NT2/D1 (cell line): ENCODE measurements at places on chromosomes 5 and 9.

GRCh38 chr5:6442333-6442732 lies 6.3 kb upstream of the UBE2QL1 start:
- DNase-seq: no peak

DNA sequence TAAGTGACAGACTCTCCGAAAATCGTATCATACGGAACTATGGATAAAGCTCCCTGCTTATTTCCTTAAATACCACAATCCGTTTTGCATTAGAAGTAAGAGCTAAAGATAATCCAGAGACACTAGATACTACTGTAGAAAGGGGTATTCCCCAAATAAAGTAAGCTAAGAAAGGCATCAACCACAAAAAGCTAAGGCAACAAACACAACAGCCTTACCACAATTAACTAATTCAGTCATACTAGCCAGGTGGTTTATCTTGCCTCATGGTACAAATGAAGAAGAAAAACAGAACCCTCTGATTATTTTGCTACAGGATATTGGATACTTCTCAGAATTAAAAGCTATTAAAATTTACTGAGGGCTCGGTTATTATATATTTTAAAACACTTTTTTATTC lies 14.1 kb downstream of the ERP44 start:
- DNase-seq: no peak

DNA sequence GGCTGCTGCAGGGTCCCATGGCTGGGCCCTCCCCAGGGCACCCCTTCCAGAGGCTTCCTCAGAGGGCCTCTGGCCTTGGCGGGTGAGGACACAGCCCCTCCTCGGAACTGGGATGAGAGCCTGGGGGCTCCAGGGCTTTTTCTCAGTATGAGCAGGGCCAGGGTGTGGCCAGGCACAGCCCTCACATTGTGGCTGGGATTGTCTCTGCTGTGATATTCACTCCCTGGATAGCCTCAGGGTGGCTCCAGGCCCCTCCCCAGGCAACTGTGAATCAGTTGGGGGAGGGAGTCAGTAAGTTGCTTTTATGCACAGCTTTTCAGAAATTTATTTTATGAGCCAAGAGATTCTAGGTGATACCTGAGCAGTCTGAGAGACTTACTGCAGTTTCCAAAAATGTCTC lies 135.7 kb downstream of the CACNA1B start:
- DNase-seq: no peak

DNA sequence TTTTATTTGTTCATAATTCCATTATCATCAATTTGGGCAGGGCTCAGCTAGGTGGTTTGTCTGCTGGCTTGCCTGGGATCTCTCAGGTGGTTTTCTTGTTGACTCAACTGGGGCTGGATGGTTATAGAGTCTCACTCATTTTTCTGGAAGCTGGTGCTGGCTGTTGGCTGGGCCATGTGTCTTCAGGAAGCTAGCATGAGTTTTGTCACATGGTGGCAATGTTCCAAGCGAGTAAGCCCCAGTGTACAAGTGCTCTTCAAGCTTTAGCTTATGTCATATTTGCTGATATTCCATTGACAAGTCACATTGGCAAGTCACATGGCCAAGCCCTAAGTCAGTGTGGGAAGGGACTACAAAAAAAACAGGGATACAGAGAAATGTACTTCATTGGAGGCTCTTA lies 2.3 kb upstream of the RASEF start:
- no peak for DNase-seq

DNA sequence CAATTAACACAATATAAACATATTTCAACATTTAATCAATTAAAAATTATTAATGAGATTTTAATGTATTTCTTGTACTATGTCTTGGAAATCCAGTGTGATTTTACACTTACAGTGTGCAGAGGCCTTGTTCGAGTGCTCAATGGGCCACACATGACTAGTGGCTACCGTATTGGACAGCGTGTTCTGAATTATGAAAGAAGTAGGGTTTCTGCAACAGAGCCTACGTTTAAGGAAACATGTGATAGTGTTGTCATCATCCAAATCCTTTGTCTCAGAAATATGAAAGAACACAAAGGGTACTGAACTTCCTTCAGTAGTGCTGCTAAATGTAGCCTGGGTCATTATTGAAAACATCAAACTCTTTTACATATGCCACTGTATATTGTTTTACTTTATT lies 29.5 kb downstream of the NPR3 start:
- DNase-seq: no peak

- DNase-seq: no peak
Observed at GRCh38 chr5:56054666-56055065, 59.9 kb upstream of the IL6ST start.

DNA sequence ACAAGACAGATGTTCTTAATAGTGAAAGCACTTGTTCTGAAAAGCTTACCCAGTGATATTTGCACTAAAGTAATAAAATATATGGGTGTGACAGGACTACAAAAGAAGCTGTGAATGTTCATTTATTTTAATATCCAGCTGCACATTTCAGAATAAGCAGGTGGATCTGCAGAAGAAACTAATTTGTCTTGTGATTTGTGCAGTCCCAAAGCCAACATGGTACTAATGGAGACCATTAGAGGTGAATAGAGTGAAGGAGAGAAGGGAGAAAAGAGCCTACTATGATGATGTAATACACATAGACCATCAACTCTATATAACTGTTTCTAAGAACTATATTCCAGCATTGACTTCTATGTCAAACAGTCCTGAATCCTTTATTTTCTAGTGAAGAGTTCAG lies 362.8 kb downstream of the ISL1 start:
- DNase-seq: no peak

DNA sequence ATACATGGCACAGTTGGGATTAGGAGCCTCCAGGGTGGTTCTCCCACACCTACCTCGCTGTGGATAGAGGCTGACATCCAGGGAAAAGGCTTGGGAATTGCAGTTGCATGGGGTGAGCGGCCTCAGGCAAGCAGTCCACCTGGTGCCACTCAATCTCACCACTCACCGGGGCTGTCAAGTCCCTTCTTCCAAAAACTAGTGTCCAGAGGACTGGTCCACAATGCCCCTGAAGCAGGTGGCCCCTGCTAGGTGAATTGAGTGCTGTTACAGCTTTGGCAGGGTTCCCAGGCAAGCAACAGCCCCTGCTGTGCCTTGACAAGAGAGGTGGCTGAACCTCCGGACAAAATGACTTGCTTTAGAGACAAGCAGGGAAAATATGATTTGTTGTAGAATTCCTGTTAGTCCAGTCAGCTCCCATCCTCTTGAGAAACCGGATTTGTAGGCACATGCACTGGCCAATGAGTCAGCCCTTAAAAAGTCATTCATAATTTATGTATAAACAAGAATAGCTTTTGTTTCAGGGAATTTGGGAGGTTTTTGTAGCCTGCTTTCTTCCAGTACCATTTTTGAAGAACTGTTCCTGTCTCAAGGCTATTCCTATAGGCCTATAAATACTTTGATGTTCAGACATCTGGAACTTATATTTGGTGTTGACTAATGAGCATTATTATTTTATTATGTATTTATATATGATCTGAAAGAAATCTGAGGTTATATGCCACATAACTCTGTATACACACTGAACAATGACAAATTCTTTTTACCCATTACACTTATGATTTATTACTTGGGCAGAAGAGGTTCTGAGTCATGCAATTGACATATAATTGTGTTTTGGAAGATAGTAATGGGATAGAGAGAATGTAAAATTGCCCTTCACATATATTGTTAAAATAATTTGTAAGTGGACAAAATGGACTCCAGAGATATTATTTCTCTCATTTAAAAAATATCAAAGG lies 411.1 kb downstream of the ACTL7B start:
- no peak for DNase-seq

- DNase-seq: no peak
Observed at GRCh38 chr5:132451387-132451786, 39.2 kb downstream of the IRF1 start.

- DNase-seq: no peak
Observed at GRCh38 chr5:132202711-132203463, 24.8 kb downstream of the P4HA2 start.
